K562 (cell line): ENCODE measurements at places on chromosomes 11 and 22.

DNA sequence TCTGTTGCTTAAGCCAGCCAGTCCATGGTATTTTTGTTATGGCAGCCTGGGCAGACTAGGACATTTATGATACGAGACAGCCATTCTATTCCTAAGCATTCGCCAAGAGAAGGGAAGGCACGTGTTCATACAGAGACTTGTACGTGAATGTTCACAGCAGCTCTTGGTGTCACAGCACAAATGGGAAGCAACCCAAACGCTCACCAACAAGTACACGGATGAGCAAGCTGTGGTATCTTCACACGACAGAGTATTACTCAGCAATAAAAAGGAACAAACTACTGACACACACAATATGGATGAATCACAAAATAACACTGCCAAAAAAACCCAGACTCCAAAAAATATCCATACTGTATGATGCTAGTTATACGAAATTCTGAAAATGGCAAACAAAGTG is 85.1 kb downstream of the PHF21B start:
- DNase-seq, result no peak

DNA sequence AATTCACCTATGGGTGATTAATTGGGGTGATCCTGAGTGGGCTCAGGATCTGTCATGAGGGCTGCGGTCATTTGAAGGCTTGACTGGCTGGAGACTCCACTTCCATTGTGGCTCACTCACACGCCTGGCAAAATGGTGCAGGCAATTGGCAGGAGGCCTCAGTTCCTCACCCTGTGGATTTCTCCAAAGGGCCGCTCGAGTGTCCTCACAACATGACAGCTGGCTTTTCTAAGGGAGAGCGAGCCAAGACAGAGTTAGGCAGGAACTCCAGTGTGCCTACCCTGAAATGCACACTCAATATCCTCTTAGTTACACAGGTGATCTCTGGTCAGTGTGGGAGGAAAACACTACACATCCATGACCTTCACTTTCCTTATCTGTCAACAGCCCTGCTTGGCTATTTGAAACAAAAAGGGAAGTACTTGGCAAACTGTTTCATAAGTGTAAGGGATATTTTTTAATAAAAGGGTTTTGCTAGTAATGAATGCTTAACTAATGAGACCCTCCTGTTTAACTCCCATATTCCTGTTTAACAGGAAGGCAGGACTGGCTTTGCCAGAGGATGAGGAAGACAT is 25.7 kb downstream of the OSBP2 start:
- DNase-seq, result no peak

- DNase-seq, result no peak
These were observed 15.2 kb upstream of the LDHA start for GRCh38 chr11:18379201-18379600.

DNA sequence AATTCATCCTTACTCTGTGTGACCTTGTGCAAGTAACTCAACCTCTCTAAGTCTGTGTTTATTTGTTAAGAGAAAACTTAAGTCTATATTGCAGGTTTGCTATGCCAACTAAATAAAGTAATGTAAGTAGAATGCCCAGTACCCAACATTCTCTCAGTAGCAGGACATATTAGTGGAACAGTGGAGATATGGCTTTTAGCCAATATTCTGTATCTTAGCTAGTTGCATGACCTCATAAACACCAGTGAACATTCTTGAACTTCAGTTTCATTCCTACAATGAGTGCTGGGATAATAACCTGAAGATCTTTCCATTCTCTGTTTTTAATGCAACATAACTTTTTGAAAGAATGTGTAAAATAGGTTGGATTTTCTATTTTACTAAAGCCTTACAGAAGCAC is 77.0 kb downstream of the RAB38 start:
- DNase-seq, result no peak

DNA sequence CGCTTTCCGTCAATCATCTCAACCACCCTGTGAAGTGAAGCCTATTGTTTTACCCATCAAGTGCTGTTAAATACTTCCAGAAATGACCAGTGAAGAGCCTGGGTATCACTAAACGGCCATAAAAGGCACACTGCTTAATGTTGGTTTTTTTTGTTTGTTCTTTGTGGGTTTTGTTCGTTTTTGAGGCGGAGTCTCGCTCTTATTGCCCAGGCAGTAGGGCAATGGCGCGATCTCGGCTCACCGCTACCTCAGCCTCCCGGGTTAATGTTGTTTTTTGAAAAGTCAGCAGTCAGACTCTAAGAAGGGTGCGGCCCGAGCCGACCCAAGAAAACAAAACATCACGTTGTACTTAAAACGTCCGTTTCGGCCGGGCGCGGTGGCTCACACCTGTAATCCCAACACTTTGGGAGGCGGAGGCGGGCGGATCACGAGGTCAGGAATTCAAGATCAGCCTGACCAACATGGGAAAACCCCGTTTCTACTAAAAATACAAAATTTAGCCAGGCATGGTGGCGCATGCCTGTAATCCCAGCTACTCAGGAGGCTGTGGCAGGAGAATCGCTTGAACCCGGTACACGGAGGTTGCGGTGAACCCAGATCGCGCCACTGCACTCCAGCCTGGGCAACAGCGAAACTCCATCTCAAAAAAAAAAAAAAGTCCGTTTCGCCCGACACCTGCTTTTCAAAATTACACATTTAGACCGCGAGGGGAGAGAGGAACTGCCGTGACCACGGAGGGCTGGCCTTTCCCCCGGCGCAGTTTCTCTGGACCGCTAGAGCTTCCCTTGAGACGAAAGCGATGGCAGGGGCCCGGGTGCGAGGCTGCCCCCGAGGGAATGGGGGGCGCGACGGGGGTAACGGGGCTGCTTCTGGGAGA is 714 bp downstream of the CD59 start:
- no peak for DNase-seq

- no peak for DNase-seq
These were observed 936 bp downstream of the BRD1 start for GRCh38 chr22:49826603-49827270.

- no peak for DNase-seq
These were observed 20.5 kb downstream of the COA4 start for GRCh38 chr11:73856031-73856567.

DNA sequence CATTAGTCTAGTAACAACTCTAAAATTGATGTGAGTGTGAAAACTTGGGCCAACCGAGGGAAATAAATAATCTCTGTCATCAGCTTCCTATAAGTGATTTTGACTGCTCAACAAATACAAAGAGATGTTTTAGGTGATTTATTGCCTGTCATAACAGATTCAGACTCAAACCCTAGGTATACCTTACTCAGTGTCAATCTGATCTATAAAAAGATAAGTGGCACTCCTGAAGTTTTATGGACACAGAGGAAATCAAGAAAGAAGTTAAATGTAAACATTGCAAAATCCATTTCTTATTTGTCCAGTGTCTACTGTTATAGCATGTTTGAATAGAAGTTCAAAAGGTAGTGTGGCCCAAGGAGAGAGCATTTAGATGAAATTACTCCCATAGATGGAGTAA is 30.4 kb upstream of the TYR start:
- no peak for DNase-seq

- DNase-seq, result no peak
These were observed 12.4 kb upstream of the TIMP3 start for GRCh38 chr22:32788904-32789624.

DNA sequence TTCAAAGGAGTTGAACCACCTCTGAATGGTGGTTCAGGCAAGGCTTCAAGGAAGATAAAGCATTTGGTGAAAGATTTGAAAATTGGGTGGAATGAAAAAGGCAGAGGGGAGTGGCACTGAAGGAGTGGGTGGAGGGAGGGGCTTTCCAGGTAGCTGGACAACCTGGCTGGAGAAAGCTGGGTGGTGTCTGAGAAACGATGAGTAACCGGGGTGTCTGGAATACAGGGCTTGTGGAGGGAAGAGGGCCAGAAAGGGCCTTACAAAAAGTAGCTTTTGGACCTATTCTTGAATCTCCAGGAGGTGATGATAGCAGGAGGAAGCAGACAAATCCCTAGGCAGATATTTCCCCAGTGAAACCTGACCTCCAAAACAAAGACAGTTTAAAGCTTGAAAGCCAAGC is 99.3 kb downstream of the RASSF10 start:
- no peak for DNase-seq

- no peak for DNase-seq
These were observed 7.0 kb upstream of the CCDC86 start for GRCh38 chr11:60834742-60835533.

DNA sequence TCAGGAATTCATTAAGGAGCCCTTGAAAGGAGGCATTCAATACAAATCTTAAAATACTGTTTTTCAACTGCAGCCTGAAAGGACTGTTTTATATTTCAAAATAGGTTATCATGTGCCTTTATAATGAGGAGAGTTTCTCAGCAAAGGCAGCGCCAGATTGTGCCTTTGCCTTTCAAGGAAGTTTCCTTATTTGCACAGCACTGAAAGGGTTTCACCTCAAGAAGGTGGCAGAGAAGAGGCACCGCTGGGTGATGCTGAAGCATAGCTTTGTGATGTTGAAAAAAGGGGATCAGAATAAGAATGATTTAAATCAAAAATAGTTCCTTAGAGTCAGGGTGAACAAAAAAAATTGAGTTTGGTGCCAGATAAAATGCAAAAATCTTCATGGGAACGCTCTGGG is 601.0 kb upstream of the KIRREL3 start:
- DNase-seq, result no peak

DNA sequence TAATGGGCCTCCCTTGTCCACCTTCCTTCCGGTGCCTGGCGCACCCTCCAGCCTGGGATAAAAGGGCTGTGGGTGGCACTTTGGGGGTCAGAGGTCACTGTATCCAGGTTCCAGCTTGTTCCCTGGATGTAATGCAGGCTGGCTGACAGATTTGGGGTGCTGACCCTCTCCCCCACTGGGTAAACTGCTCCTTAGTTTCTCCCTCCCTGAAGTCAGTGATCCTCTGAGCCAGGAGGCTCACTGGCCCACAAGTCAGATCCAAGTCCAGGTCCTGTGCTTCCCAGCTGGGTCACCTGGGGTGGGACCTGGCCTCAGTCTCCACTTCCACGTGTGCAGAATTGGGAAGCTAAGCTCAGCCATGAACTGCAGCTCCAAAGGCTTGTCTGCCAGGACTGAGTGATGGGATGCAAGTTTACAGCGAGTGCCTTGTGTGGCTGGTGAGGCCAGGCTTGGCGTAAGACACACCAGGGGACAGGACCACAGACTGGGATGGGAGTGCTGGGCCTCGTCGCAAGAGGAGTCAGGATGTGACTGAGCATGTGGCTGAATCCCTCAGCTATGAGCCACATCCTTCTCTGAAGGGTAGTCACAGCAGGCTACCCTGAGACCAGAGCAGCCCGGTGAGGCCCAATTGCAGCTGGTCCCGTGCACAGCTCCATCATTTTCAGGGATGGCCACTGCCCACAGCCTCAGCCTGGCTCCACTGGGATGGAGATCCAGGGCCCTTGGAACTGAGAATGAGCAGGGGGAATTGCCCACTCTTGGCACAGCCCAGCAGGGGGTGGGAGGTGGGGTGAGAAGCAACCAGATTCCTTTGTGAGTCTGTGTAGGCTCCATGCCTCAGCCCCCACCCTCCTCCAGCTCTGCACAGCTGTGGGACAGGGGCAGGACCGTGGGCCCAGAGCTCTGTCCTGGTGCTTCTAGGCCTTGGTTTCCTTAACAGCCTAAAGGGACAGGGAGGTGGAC is 7.2 kb downstream of the SHISA8 start:
- no peak for DNase-seq

- no peak for DNase-seq
These were observed 19.3 kb upstream of the TMEM9B start for GRCh38 chr11:8983552-8983951.

- DNase-seq, result no peak
These were observed 49.9 kb downstream of the SIK2 start for GRCh38 chr11:111652184-111652583.

DNA sequence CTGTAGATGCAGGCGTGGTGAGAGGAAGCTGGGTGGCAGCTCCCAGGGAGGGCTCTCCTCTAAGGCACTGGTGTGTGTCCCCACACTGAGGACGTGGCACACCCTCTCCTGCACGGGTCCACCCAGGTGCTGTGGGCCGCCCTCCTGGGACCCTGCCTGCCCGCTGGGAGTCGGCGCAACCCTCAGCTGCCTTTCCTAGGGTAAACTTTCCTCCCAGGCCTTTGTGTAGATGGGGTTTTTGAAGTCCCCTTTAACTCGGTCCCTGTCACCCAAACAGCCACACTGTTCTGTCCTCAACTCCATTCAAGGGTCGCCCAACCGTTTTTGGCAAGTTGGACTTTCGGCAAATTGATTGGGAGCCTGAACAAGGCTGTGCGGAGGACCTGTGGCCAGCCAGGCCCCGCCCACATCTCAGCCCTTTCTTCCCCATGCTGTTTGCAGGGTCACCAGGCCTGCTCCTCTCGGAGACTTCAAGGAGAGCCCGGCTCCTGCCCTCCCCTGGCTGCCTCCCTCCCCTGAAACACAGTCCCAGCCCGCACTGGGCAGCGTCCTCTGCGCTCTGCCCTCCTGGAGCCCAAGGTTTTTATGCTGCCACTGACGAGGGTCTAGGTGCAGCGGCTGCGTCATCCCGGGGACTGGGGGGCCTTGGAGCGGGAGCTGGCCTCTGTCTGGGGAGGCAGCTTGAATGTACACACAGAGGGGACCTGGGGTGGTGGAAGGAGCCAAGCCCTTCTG is 1126.2 kb downstream of the BRD1 start:
- no peak for DNase-seq

DNA sequence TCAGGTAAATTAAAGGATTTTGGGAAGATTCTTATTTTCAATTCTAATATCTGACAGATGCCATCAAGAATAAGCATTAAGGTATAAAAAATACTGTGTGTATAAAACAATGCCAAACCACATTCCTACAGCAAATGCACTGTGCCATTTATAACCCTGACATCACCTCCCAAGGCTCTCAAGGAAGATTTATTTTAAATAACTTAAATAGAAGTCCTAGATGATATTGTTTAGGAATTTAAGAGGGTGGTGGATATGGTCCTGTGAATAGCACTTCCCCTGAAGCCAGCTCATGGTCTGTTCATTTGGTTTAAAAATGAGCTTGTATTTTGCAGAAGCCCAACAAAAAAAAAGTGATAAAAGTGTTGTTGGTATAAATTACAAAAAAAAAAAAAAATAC is 32.1 kb downstream of the PPIL2 start:
- DNase-seq, result no peak

DNA sequence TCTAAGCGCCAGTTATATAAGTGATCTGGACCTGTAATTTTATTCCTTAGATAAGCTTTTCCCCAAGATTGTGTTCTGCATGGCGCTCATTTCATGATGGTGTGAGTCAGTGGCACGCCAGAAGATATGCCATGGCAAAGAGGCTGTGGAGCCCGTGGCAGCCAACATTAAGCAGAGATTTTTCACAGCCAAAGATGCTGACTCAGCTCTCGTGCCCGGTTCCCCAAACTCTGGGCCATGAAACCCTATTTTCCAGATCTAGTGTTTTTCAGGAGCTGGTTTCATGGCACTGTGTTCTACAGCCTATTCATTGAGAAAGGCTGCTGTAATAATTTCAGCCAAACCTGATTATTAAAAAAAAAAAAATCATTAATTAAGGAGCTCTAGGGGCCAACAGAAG is 15.4 kb upstream of the LINC01488 start:
- DNase-seq, result no peak

DNA sequence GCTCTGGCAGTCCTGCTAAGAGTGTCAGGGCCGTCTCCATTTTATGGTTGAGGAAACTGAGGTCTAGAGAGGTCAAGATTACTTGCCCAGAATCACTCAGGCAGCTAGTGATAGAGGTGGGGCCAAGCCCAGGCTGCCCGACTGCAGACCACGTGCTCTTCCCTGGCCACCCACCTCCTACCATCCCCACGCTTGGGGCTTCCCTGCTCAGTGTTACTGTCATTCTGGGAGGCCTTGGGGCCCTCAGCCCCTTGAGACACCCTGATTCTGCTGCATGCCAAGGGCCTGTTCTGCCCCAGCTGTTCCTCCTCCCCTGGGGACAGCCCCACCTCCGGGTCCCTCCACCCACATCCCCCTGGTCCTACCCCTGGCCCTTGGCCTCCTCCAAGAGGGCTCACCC is 17.2 kb upstream of the TAB1 start:
- DNase-seq, result no peak

GRCh38 chr11:114738954-114739353 is 60.6 kb downstream of the NXPE2 start:
- DNase-seq, result peak; percentile 45
